ENCODE measurements at places on chromosomes 2 and 18.

- no peak for DNase-seq
Observed at GRCh38 chr2:23459032-23459431, 74.1 kb downstream of the KLHL29 start.

DNA sequence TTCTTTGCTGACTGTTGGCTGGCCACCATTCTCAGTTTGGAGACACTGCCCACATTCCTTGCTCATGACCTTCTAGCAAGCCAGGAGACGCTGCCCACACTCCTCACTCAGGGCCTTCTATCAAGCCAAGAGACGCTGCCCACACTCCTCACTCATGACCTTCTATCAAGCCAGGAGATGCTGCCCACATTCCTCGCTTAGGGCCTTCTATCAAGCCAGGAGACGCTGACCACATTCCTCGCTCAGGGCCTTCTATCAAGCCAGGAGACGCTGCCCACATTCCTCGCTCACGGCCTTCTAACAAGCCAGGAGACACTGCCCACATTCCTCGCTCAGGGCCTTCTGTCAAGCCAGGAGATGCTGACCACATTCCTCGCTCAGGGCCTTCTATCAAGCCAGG lies 131.3 kb upstream of the CBLN2 start:
- no peak for DNase-seq

DNA sequence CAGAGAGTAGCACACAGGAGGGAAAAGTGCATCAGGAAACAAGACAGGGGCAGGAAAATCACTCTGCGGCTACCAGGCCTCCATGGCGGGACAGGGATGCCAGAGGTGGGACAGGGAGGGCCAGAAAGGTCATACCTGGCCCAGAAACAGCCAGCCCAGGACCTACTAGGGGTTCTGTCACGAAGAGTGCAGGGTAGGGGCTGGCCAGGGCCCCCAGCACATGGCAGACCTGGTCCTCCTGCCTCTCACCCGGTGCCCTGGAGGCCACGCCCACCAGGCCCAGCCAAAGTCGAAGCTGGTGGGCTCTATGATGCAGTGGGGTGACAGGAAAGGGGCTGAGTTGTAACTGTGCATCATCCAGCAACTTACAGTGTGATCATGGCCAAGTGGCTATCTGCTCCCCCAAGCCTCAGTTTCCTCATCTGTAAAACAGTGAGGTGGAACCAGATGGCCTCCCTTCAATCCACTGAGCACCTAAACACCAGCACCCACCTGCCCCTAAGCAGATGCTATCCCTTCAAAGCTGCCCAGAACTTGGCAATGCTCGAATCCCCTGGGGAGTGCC lies 10.6 kb downstream of the CYP26B1 start:
- no peak for DNase-seq

DNA sequence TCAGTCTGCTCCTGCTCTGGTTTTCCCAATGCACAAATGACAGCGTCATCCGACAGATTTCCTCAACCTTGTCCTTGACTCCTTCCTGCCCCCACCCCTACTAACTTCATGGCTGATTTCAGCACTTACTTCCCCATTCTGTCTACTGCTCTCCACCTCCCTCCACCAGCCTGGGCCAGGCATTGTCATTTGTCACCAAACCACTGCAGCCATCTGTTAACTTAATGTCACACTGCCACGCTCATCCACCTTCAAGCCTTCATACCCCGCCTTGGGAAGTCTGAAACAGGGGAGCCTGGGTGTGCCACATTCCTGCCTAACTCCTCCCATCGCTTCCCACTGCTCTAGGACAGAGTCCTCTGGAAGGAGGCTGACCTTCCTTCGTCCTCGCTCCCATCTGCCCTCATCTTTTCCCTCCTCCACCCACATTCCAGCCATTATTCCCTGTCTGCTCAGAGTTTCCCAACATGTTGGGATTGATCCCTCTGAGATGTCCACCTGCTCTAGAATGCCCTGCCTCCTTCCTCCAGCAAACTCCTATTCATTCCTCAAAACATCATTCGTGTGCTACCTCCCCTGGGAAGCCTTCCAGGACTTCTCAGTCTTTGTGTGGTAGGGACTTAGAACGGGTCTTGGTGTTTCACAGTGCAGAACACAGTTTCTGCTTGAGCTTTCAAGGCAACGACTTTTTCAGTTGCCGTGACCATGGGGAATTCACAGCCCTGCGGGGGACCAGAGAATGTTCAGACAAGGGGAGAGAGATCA lies 42.2 kb upstream of the SMAD7 start:
- no peak for DNase-seq

GRCh38 chr2:44549856-44550255 lies 188.1 kb downstream of the CAMKMT start:
- DNase-seq, result no peak
